ENCODE measurements at places on chromosomes 1 and 21.

GRCh38 chr21:37874904-37875780 lies 41.1 kb downstream of the KCNJ6 start:
- no peak for DNase-seq

DNA sequence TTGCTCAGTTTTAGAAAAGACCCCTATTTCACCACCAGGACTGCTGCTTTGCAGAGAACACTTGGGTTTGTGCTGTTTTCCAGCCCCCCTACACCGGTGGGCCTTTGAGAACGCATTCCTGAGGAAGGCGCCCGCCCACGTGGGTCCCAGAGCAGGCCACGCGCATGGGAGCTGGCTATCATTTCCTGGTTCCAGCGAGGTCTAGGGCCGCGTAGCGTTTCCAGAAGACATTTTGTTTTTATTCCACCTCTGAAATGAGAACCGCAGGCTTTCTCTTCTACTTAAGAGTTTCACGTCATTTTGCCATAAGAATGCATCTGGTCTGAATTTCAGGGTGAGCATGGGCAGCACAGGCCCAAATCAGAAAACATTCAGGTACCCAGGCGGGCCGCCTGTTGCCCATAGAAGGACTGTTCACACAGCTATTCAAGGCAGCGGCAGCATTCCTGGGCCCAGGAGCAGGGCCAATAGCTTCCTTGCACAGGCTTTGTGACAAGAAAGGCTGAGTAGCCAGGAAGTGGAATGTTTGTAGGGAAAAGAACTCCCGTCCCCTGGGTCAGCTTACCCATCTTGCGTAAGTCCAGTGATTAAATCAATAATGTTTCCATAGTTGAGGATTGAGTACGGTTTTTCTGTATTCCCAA lies 1.4 kb upstream of the KLHL21 start:
- DNase-seq, result no peak

DNA sequence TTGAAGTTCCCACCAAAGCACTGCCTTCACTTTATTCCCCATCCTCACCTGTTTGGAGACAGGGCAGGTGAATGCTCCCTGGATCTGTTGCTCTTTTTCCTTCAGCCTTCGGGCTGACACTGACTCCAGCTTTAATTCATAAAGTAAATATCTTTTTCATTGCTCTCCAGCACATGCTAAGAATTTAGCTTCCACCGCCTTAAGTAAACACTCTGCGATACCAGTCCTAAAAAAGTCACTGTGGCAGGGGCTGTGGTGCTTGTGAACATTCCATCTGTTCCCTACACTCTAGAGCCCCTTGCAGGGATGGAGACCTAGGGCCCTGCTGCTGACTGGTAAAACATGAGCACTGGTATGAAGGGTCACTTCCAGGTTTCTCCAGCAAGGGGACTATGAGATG lies 896 bp upstream of the PLA2G2A start:
- DNase-seq, result no peak

DNA sequence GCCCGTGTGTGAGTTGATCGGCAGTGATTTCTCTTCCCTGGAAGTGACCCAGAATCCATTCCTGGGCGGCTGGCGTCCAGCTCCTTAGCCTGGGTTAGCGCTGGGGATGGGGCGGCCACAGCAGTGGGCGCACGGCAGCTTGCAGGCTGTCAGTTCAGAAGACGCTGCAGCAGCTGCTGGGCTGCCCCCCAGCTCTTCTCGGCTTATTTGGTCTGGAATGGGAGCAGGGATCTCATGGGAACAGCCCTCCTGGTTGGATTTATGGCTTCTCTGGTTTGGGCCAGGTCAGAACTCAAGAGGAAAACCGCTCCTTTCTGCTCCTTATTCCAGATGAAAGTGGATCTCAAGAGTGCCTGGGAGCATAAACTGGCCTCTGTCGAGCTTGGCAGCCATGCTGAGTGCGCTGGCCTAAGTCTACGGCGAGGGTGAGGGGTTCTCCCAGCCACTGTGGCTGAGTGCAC lies 148.2 kb downstream of the PRDM16 start:
- DNase-seq, result no peak

GRCh38 chr1:61222240-61222639 lies 139.9 kb downstream of the NFIA start:
- DNase-seq, result no peak

DNA sequence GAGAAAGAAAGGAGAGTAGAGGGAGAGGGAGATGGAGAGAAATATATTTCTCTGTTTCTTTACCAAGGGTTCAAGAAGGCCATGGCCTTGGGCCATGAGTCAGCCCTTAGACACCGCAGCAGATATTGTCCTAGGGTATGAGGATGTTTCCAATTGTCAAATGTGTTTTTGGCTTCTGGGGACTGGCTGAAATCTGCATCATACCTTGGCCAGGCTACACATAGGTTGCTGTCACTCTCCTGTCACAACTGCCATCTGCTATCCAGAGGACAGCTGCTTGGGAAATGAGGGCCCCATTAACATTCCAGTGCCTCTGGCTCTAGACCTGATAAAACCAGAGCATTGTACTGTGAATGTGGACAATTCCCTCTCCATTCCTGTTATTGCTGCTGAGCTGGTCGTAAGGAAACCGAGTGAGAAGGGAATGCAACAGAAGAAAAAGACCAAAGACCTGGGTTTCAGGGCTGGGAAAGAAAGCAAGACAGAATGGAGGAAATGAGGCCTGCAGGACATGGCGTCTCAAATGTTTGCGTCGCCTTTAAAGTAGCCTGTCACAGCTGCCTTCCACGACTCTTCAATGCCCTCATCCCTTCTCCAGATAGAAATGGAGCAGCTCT lies 8.8 kb upstream of the PIGC start:
- no peak for DNase-seq

DNA sequence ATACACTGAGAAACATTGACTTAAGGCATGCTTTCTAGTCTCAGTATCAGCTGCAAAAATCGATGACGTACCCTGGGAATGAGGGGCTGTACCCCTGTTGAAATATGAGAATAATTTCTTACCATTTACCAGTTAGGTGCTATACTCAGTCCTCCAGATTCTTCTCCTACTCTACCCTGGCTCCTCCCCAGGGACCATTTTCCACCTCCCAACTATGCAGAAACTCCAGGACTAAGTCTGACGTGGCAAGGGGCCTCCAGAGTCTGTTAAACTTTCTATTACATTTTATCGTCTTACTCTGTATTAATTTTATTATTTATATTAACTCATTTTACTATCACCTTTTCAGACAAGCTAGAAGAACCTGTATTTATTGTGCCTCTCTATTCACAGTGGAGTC lies 124.3 kb downstream of the CYYR1 start:
- no peak for DNase-seq

DNA sequence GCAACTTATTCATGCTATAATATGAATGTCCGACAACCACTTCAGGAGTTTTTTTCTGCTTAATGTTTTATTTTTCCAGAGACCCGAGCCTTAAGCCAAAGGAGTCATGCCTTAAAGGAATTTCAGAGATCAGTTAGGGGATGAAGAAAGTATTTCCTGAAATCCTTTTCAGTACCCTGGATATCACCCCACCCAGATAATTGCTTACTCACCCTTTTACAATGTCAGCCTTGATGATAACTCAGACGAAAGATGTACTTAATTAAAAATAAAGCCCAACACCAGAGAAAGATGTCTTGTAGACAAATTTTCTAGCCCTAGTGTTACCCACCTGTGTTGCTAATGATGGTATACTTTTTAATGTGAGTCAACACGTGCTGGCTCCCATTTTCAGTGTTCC lies 124.1 kb downstream of the XCL2 start:
- no peak for DNase-seq

GRCh38 chr1:18373882-18374493 lies 106.7 kb upstream of the KLHDC7A start:
- no peak for DNase-seq

- DNase-seq, result no peak
Measured at GRCh38 chr1:162710780-162711465, 78.7 kb downstream of the DDR2 start.

DNA sequence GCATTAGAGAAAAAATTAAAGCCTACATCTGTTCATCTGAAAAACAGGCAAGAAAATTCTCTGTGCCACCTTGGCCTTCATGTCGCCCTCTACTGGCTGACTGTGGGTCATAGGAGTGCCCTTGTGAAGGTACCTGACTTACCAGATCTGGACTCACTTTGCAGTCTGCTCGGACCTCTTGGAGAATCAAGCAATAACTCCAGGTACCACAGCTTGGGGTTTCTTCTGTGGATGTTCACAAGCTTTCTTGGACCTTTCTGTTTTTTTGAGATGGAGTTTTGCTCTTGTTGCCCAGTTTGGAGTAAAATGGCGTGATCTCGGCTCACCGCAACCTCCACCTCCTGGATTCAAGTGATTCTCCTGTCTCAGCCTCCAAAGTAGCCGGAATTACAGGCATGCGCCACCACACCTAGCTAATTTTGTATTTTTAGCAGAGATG lies 2.4 kb upstream of the PRAMEF18 start:
- DNase-seq, result no peak

GRCh38 chr1:75765697-75766355 lies 20.2 kb upstream of the RABGGTB start:
- no peak for DNase-seq

DNA sequence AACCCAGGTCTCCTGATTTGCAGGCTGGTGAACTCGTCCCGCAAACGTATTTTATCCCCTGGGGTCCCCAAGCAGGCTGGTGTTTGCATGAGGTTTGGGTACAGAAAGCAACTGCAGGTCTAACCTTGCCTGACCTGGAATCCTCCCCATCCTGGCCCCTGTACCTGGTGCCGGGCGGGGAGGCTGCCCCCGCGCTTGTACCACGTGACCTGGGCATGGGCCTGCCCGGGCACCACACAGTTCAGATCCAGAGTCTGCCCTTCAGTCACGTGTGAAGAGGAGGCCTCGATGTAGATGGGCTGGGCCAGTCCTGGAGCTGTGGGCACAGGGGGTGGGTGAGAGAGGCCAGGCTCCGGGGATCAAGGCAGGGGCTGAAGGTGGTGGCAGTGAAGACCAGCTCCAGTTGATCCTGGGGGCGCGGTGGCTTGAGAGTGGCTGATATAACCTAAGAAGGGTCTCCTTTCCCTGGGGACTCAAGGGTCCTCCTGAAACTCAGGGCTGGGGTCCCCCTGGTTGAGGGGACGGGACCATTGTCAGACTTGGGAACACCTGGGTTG lies 30.6 kb downstream of the LDLRAD2 start:
- no peak for DNase-seq

DNA sequence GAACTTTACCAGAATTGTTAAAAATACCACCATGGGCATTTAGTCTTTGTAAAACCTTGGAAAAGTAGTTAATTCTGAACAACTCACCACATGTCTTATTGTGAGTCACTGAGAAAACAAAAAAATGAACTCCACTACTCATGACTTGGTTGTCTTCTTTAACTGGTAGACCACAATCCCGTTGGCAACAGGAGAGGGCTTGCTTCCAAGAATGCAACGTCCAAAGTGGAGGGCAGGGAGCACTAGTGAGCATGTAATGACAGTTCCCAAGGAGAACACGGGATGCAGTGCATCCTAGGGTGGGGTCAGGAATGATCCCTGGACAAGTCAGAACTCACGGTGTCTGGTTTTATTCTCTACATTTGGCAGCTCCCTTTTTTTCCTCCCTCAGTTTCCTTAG lies 15.2 kb upstream of the HMCN1 start:
- no peak for DNase-seq

- no peak for DNase-seq
Measured at GRCh38 chr1:71001624-71002023, 46.0 kb downstream of the PTGER3 start.

DNA sequence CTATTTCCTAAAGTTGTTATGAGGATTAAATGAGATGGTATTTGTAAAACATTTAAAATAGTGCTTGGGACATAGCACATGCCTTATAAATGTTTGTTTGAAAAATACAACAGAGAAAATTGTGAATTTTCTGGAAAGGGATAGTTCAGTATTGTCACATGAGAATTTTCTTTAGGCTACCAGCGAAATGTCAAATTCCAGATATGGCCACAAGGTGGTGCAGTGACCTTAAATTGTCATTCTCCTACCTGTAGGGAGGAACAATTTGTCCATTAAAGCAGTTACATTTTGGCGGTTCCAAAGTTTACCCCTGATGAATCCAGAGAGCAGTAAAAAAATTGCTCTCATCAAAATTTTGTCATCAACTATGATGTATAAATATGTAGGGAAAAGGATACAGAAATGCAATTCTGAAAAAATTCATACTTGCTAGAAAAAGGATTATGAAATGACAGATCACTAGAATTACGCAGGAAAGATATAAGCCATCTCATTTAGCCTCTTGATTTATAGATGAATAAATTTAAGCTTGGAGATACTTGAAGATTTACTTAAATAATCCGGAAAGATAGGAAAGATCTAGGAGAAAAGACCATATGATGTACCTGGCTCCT lies 50.2 kb upstream of the TSHB start:
- no peak for DNase-seq

DNA sequence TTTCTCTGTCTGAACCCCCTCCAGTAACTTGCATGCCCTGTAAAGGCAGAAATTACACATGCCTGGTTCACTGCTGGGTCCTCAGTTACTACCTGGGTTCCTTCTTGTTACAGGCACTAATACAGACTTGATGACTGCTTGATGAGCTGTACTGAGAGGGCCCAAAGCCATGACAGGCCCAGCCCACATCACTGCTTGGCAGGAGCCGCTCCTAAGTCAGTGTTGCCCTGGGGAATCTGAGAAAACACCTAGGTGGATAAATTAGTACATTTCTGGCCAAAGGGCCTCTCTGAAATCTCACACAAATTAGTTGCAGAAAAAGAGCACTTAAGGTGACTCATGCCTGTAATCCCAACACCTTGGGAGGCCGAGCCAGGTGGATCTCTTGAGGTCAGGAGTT lies 37.8 kb upstream of the IRF2BP2 start:
- no peak for DNase-seq

DNA sequence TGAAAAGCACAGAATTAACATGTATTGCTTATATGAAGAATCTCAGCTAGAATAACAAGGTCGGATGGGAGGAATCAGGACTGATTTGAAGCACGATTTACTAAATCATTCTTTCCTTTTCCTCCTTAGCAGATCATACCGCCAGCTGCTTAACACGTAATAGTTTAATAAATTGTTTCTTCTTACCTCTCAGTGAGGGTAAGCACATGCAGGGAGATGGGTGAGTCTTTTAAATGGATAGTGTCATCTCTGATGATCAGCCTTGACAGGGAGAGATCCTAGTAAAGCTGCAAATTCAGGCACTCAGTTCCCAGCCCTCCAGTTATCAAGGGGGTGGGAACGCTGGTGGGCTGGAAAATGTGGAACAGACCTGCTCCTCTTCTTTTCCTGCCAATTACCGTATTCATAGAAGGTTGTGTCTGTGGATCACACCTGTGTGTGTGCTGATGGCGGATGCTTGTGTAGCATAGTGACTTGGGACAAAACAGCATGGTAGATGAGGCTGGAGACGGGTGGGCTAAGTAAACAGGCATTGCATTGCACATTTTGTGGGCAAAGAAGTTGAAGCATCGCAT lies 30.7 kb downstream of the NTPCR start:
- no peak for DNase-seq

DNA sequence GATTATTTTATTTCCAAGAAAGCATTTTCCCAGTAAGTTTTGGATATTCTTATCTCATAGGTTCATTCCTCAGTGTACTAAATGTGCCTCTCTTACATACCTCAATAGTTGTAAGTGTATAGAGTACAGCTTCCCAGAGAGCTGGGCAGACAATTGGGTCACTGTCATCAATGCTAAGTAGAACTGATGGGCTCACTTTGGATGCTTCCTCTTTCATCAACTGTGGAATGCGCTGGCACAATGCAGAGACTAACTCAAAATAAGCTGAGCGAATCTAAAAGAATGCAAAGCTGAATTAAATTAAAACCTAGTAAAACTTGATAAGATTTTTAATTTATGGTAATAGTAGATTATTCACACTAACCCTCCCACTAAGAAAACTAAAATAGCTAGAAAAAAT lies 21.5 kb downstream of the LTN1 start:
- no peak for DNase-seq

GRCh38 chr1:7390604-7391000 lies 380.5 kb upstream of the VAMP3 start:
- DNase-seq, result no peak

- DNase-seq, result no peak
Measured at GRCh38 chr21:39314143-39315027, 953 bp upstream of the BRWD1 start.
